ENCODE measurements at places on chromosomes 7 and 10.

- DNase-seq: no peak
Observed at GRCh38 chr10:133196221-133196915, 33.6 kb upstream of the UTF1 start.

- no peak for DNase-seq
Observed at GRCh38 chr10:131549116-131549515, 237.6 kb upstream of the TCERG1L start.

DNA sequence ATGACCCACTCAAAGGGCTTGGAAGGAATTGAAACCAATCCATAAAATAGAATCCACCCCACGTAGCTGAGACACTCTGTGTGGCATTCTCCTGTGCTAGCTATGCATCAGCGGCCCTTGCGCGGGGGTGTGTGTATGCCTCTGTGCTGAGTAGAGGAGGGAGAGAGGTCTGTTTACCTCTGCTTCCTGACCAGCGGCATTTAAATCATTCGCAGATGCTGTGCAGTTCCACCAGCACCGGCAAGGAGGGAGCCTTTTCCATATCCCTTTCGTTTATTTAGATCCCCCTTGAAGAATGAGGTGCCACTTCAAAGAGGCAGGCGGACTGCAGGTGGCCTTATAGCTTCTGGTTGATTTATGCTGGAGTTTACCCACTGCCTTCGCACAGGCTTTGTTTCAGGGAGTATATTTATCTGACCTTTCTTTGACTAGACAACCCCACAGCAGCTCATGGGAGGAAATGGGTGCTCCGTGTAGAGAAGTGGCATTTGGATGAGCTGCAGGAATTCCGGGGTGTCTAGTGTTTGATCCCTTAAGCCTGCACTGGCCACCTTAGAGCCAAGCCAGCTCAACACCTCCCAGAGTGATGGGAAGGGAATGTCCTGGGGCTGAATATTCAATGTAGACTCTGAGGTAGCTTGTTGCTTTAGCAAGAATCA, 11.4 kb downstream of the C10orf53 start:
- DNase-seq: no peak

GRCh38 chr10:100653957-100654781, 91.2 kb upstream of the PAX2 start:
- no peak for DNase-seq

Data from stimulated activated CD8-positive, alpha-beta memory T cell treated with anti-CD3 and anti-CD28 coated beads, Interleukin-7, amount 100 ng/mL, for 1 hour (primary cell).